ENCODE measurements at places on chromosomes 11 and 22.

DNA sequence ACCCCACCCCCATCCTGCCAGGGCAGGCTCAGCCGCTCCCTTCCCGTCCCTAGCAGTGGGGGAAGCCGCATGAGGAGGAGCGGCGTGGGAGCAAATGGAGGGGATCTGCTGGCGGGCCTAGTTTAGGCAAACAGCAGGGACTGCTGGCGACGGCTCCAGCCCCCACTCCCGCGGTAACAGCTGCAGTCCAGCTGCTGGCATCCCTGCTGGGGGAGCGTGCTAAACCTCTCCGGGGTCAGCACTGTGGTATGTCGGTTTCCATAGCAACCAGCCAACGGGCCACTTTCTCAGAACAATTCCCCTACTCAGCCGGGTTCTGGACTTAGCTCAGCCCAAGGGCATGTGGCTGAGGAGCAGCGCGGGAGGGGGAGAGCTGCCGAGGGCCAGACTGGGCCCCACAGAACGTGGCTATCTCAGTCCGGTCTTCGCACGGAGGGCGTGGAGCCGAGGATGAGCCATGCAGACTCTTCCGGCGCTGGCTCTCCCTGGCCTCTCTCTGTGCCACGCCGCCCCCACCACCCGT is 98.8 kb downstream of the PKNOX2 start:
- DNase-seq: no peak

- DNase-seq: no peak
These were observed 2.1 kb downstream of the PGAP2 start for GRCh38 chr11:3810446-3810845.

GRCh38 chr11:2452321-2453012 is 7.7 kb downstream of the KCNQ1 start:
- no peak for DNase-seq

DNA sequence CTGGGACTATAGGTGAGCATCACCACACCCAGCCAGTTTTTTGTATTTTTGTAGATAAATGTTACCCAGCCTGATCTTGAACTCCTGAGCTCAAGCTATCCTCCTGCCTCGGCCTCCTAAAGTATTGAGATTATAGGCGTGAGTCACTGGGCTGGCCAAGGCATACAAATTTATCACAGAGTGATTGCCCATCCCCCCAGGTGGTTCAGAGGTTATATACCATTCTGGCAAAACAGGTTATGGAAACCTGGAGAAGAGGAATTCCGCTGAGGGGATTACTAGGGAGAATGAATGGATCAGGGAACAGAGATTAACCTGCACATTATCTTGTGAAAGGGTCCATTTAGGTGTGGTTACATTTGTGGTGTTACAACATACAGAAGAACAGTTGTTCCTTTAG is 8.1 kb downstream of the ATG13 start:
- DNase-seq: peak; percentile 15

DNA sequence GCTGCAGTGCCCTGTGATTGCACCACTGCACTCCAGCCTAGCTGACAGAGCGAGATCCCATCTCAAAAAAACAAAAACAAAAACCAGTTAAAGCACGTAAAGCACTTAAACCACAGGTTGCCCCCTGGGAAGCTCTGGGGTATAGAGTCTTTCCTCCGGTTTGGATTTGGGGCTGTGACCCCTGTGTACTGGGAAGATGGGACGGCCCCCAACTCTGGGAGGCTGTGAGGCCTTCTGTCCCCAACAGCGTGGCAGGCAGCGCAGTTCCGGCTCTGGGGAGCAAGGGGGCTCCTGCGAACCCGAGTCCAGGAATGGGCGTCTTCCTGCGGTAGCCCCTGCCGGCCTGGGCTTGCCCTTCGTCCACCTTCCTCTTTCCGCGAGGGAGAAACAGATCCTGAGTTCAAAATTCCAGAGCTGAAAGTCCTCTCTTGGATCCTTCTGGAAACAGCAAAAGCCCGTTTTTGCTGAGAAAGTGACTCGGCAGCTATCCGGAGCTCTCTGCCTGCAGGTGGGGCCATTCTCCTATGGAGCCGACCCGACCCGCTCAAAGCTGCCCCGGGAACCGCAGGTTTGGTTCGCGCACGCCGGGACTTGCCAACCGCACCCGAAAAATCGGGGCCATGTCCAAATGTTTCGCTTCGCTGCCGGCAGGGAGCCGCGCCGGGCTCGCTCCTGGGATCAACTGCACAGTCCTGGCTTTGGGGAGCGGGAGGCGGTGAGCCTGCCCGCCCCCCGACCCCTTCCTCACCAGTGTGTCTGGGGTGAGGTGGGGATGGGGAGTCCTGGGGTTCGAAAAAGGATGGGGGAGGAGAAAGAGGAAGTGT is 36.3 kb upstream of the POLA2 start:
- DNase-seq: no peak

DNA sequence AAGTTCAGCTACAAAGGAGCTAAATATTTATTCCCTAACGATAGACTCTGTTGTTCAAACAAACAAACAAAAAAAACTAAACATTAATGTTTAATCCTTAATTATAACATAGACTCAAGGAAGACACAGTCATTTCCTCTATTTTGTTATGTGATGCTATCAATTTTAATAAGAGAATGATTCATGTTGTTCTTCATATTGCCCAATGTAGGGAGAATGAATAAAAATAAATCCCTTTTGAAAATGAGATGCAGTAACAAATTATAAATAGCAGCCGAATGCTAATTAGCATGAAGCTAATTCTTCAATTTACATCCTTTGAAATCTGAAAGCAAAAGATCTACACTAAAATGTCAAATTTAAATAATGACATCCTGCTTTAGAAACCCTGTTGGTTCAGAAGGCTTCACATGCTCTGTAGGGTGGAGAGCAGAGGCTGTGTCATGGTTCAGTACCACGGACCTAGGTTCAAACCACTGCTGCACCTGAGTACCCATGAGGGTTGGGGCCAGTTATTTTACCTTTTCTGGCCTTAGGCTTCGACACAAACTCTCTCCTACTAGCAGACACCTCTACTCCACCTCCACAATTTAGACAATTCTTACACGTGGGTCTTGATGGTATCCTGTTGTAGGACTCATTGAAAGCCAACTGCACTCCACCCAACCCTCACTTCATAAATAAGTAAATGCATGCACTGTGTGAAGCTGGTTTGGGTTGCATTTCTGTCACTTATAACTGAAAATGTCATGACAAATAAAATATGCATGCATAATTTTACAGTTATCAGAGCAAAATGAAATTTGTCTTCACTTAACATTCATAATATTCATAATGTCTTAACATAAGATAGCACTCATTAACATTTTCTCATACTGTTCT is 89.0 kb downstream of the RRAS2 start:
- no peak for DNase-seq

DNA sequence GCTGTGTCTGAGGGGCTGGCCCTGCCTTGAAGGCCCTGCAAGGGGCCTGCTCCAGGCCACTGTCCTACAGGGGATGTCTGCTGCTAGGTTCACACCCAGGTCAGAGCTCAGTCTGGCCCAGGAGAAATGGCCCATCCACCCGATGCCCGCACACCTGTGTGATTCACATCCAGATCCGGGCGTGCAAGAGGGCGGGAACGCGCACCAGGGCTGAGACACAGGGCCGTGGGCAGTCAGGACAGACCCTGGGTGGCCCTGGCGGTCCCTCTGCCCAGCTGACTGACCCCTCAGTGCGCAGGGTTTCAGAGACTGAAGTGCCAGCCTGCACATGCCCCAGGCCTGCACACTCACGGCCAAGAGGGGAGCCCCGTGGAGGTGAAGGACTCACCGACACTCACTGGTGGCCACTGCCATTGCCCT is 7.4 kb downstream of the TOLLIP start:
- DNase-seq: no peak

DNA sequence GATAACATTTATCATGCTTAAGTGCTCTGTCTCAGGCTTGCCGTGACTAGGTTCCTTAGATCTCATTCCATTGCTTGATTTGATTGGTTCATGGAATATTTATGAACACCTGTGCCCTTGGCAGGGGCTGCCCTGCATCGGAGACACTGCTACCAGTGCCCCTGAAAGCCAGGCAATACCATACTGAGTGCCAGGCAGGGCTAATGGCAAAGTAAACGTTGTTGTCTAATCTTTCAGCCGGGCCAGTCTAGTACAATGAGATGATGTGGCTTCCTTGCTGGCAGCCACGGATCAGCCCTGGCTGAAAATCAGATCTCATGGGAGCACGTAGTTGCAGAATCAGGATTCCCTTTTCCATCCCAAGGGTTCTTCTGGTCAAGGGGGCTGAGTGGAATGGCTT is 5.0 kb upstream of the PGA3 start:
- DNase-seq: no peak

DNA sequence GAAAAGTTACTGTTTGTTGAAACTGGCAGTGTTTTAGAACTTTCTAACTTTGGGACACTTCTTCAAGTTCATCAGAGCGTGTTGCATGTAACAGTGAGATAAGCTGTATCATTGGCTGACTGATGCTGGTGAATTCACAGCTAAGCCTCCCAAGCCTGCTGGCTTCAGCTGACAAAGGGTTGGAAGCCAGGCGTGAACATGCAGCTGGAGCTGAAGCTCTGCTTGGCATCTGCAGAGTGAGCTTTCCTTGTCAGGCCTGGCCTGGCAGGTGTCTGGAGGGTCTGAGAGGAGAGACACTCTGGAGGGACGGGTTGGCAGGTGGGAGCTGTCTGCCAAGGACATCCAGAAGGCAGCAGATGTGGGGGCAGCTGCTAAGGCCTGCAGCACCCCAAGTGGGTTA is 1.5 kb downstream of the AMPD3 start:
- no peak for DNase-seq

- no peak for DNase-seq
These were observed 478.9 kb upstream of the CHORDC1 start for GRCh38 chr11:90701716-90702115.

- DNase-seq: no peak
These were observed 2.5 kb downstream of the TCN2 start for GRCh38 chr22:30609260-30610185.

- peak; percentile 65 for DNase-seq
These were observed 17.0 kb upstream of the KCNJ11 start for GRCh38 chr11:17405232-17406005.

- no peak for DNase-seq
These were observed 132.6 kb upstream of the HSD17B12 start for GRCh38 chr11:43547889-43548381.

GRCh38 chr11:44861849-44862557 is 88.7 kb downstream of the TP53I11 start:
- peak; percentile 80 for DNase-seq

DNA sequence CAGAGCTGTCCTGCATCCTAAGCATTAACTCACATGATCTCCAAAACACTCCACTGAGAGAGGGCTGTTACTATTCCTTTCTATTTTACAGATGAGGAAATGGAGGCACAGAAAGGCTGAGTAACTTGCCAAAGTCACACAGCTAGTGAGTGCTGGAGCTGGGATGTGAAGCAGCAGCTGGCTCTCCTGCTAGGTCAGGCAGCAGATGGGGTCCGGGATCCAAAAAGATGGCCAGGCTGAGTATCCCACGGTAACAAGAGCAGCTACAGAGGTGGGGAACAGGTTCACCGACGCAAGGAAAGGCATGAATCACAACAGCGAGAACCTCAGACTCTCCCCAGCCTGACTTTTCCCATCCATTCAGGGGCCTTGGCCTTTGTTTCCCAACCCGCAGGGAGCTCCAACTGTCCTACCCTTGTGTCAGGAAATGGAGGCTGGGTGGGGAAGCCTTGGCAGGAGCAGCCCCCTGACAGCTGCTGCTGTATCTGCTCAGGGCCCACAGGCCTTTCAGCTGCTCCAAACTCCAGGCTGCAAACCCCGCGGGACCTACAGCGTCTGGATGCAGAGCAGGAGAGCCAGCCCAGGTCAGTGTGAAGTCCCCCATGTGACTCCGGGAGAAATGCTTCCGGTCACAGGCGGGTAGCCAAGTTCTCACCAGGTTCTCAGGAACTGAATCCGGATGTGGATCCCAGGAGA is 29.5 kb downstream of the DKK3 start:
- DNase-seq: no peak

DNA sequence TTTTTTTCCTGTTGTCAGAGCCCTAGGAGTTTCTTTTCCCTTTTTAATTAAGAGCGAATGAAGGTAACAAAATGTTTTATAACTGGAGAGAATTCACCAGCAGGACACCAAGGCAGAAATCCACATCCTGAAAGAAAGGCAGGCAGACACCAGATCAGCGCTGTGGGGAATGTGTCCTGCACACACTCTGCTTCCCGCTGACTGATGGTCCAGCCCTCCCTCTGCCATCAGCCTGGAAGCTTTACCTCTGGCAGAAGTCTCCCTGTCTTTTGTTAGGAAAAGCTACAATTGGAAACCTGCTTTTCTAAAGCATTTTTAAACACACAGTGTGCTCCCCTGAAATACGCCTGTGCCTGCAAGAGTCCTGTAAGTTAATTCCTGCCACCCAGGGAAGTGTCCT is 638.5 kb downstream of the NTM start:
- no peak for DNase-seq

GRCh38 chr11:91926965-91927364 is 297.7 kb upstream of the FAT3 start:
- no peak for DNase-seq

- no peak for DNase-seq
These were observed 45.8 kb downstream of the C11orf96 start for GRCh38 chr11:43988040-43988817.

DNA sequence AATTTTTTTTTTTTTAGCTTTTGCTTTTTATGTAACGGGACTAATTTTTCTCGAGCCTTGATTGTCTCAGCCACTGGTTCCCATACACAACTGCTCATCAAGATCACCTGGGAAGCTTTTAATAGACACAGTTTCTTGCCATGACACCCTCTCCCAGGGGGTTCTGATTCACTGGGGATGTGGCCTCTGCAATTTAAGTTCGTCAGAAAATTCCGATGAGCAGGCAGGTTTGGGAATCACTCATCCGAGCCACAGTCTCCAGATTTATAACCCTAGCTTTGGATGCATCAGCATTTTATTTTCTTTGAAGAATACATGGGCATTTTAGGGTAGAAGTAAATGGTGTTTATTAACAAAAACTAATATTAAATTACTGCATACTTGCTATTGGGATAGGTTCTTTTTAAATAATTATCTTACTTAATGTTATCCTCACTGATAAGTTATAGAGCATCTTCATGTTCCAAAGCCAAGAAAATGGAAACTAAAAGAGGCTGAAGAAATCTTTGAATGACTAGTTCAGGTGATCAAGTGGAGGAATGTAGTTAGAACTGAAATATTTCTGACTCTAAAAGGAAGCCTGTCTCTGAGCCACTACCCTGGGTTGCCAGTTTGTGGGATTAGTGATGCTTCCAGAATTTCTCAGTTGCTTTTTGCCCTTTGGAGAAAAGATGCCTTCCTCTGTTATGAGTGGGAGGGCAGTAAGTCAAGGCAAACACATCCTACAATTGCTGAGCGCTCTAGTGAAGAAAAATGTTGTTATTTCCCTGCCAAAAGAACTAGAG is 319.0 kb downstream of the DDX10 start:
- DNase-seq: no peak

- DNase-seq: no peak
These were observed 54.3 kb upstream of the TNRC6B start for GRCh38 chr22:40123387-40123786.

- DNase-seq: no peak
These were observed 1167.7 kb downstream of the LRRC4C start for GRCh38 chr11:40291741-40292140.

All from T47D (cell line).